ENCODE measurements at places on chromosomes 11 and 22.

DNA sequence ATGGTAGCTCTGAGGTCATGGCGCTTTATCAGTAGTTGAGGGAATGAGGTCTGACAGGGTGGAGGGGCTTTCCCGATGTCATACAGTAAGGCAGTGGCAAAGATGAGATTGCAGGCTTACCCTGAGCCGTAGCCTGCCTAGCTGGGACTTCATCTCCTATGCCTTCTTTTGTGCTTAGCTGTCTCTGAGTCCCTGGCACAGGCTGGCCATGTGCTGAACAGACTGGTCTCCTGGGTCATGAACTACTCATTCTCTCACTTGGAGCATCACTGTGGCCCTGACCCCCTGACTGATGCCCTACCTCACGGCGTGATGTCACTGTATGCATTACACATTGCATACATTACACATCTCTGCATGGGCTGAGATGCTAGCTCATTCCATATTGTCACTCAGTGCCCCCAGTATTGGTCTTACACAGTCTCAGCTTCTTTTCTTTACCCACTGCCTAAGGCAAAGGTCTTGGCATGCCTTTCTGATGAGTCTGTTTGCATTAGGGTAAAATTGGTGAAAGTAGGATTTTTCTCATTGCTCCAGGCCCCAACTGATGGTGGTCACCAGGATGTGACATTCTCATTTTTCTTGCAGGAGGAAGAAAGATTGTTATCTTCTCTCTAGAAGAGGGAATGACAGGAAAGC is 389.4 kb upstream of the CADM1 start:
- no peak for DNase-seq

- DNase-seq, result no peak
These were observed 48.5 kb downstream of the SVIP start for GRCh38 chr11:22780952-22781593.

GRCh38 chr11:75324189-75324588 is 27.3 kb downstream of the ARRB1 start:
- DNase-seq, result no peak

- DNase-seq, result no peak
These were observed 4.7 kb downstream of the SHANK2 start for GRCh38 chr11:71247551-71248250.

GRCh38 chr11:92330114-92330513 is 105.5 kb downstream of the FAT3 start:
- no peak for DNase-seq
